ENCODE measurements at places on chromosomes 3 and 15.

DNA sequence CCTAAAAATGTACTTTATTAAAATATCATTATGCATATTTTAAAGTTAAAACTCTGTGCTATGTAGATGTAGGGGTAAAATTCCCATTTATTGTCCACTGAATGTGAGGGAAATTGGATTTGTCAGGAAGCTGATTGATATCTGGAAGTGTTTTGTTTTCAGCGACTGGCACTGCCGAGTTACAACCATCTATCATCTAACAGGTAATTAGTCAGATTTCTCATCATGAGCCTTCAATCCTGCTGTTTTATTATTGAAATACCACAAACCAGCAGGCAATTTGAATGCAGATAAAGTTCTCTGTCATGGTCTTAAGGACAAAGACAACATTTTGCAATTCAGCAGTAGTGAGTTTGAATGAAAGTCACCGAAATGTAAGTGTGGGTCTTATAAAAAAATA, 40.5 kb downstream of the ZIC1 start:
- DNase-seq, result no peak

DNA sequence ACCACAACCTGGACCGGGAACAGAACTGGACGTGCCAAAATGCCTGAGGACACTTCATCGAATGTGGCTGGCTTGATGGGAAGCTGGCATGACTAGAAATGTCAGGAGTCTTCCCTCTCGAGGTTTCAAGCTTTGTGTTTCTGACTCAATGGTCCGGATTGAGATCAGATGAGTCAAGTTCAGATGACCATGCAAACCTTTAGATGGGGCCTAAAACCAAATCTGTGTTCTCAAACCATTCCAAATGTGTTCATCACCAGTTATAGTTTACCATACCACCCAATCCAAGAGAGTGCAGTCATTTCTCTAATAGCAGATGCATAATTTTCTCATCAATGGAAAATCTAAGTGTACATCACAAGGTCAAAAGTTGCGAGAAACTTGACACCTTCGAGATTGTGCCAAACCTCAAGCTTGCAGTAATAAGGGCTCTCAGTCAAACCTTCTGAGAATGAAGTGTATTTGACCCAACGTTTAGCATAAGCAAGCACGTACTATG, 369.1 kb downstream of the RORA start:
- DNase-seq, result no peak

DNA sequence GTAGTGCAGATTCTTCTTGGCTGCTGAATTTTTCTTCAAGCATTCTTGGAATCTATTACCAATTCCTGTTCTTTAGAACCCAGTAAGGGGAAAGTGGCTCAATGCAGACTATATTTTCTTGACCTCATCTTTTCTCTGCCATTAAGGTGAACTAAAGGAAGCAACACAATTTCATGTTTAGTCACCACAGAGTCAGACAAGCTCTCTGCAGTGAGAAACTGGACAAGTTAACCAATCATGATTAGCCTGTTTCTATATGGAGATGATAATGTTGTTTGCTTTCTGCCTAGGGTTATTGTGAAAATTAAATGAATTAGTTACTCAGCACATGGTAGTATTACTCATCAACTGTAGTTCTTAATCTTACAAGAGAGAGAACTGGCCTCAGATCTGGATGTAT, 1075.1 kb downstream of the AGBL1 start:
- peak; percentile 72 for DNase-seq

DNA sequence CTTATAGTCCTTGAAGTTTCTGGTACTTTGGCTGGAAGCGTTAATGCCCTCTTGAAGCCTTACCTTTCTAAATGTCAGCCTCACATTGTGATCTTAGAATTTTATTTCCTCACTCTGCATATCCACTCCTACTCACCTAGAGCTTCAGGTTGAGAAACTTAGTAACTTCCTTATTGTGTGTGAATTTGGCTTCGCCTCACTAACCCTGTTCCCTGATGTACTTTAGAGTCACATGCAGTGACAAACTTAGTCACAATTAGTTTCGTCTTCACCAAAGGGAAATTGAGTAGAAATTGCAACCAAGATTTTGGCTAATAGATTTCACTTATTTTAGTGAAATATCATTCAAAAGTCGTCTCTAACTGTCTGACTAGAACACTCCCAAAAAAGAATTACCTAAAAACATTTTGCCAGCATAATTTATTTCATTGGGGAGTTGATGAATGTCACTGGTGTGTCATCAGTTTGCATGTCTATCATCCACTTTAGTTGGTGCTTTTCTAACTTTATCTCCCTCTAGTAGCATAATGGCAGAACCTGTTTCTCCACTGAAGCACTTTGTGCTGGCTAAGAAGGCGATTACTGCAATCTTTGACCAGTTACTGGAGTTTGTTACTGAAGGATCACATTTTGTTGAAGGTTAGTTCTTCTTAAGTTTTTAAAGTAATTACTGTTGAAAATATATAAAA, 960 bp downstream of the MFN1 start:
- peak; percentile 2 for DNase-seq

DNA sequence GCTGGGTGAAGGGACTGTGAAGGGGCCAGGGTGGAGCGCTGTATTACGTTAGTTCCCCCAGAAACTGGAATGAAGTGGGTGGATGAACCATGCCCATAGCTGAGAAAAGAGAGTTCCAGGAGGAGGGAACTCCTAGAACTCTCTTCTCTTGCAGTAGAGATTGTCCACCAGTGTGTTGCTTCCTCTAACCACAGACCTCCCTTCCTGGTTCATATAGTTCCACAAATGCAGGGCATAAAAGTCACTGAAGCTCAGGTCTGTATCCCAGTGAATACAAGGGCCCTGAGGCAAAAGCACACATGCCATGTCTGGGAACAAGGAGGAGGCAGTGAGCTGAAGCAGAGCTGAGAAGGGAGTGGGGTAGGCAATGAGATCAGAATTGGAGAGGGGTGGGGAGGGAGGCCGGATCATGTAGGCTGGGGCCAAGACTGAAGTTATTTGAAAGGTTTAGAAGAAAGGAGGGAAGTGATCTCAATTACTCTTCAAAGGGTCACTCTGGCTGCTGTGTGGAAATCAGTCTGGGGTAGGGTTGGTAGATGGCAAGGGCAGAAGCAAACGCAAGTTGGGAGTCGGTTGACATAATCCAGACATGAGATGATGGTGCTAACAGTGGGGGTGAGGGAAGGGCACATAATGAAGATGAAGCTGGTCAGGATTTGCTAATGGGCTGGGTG, 6.5 kb downstream of the A4GNT start:
- peak; percentile 51 for DNase-seq

- DNase-seq, result no peak
These were observed 17.5 kb upstream of the GOLGA8B start for GRCh38 chr15:34600923-34601322.

GRCh38 chr3:140468407-140468806, 209.5 kb upstream of the TRIM42 start:
- no peak for DNase-seq

DNA sequence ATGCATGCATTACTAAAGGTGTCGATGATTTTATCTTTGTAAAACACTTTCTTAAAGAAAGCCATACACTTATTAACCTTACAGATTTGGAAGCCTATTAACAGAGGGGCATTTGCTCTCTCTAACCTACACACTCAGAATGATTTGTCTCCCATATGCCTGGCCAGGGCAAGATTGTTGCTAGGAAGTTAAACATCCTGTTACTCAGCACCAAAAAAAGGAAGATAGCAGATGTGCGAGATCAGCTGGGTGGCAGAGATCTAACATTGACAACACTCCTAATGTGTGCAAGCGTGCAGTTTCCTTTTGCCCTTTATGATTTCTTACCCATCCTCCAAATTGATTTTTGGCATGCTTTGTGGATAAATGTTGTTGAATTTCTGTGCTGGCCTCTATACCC, 73.9 kb upstream of the TMEM108 start:
- DNase-seq, result no peak
